GM04503 (cell line): ENCODE measurements at places on chromosomes 5 and 9.

DNA sequence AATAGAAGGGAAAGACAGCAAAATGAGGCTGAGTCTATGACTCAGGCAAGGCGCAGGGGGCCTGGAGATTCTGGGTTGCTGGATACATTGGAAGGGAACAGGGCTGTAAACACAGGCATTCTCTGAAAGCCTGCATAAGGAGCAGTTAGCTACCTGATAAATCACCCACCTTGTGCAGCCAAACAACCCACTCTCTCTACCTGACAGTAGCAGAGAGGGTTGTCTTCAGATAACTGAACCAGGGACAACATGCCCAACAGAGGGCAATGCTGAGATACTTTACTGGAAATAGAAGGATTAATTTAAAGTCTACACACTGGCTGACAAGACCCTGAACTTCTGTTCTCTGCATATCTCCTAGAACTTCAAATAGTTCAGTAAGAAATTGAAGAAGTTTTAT lies 161.6 kb downstream of the KCTD16 start:
- DNase-seq, result no peak

DNA sequence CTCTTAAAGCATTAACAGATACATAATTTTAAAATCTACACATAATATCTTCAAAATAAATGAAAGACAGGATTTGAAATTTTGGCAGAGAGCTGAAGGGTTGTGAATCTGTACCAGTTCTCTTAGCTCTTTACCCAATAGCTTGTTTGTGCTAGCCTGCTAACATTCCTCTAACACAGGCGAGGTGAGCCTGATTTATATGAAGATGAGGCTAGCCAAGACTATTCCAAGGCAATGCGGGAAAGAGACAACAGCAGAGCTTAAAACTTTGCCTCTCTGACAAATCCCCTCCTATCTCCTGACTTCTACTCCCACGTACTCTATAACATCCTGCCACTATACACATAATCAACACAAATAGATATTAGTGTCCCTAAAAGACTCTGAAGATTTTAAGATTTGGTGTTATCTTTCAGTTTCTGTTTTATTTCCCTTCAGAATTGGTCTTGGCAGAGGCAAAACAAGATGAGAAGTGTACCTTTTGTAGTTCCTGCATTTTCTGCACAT lies 745.6 kb upstream of the ZNF608 start:
- DNase-seq, result no peak

DNA sequence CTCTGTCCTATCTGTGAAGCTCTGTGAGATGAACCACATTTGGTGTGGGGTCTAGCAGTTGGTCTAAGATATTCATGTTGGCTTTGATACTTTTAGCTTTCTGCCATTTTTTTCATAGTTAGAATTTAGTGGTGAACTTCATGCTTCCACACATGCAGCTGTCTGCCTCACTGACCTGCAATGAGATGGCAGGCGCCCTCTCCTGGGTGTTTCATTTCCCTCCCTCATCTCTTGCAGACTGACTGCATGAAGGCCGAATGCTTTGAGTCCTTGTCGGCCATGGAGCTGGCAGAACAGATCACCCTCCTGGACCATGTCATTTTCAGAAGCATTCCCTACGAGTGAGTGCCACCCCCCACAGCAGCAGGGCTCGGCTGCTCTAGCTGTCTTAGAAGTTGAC lies 26.1 kb upstream of the CKMT2 start:
- no peak for DNase-seq

GRCh38 chr9:128718047-128718446 lies 5.9 kb downstream of the ZDHHC12 start:
- DNase-seq, result no peak

GRCh38 chr9:38066914-38067858 lies 1.8 kb downstream of the SHB start:
- DNase-seq, result no peak

GRCh38 chr5:173123416-173123815 lies 20.9 kb upstream of the BNIP1 start:
- DNase-seq, result peak; percentile 18

GRCh38 chr9:17330097-17330496 lies 195.3 kb downstream of the CNTLN start:
- DNase-seq, result no peak

DNA sequence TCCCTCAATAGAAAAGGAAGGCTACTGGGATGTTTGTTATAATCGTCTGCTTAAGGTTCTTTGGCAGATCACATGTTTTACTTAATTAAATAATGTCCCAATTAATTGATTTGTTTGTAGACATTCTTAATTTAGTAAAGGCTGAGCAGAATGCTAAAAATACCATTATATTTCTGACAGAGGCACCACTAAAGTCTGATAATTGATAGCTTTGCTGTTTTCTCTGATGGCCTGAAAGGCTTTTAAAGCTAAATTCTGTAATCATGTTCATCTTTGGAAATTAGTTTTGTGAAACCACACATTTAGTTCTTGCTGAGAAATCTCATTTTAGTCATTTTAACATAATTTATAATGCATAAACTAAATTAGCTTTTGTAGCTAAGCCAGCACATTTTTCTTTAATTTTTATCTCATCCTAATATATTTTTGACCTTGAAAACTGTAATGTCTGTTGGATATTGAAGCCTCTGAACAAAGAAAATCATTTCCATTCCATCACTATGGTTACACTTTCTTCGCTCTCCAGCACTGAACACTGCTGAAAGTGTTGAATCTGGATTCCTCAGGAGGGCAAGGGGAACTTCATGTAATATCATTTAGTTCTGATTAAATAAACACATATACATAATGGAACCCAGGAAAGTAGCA lies 329.4 kb downstream of the ELAVL2 start:
- DNase-seq, result no peak

GRCh38 chr5:146533260-146533857 lies 17.4 kb upstream of the GPR151 start:
- DNase-seq, result peak; percentile 5

- DNase-seq, result no peak
These were observed 161.2 kb downstream of the FGF18 start for GRCh38 chr5:171580502-171581265.

- no peak for DNase-seq
These were observed 5.2 kb downstream of the EPB41L4B start for GRCh38 chr9:109315480-109316206.

GRCh38 chr5:73298772-73299630 lies 126.0 kb downstream of the TMEM174 start:
- DNase-seq, result no peak

DNA sequence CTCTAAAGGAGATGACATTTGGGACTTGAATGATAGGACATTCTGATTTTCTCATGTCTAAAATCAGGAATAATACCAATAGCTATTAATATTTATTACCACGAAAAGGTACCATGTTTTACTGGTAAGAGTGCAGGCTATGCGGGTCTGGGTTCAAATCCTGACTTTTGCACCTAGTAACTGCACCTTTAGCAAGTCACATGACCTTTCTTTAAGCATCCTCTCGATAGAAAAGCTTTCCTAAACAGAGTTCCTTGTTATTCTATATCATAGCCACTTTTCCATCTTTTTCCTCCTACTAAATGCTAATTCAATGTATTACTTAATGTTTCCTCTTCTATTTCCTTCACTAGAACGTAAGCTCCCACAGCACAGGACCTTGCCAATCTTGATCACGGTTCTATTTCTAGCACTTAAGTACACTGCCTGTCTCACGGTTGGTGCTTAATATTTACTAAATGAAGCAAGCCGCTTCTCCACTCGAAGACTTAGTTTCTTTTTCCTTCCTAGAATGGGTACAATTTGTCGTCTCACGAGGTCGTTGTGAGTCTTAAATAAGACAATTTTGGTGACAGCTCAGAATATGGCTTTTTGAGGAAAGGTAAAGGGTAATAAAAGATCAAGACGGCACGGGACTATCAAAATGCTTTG lies 816 bp downstream of the RBM18 start:
- no peak for DNase-seq

DNA sequence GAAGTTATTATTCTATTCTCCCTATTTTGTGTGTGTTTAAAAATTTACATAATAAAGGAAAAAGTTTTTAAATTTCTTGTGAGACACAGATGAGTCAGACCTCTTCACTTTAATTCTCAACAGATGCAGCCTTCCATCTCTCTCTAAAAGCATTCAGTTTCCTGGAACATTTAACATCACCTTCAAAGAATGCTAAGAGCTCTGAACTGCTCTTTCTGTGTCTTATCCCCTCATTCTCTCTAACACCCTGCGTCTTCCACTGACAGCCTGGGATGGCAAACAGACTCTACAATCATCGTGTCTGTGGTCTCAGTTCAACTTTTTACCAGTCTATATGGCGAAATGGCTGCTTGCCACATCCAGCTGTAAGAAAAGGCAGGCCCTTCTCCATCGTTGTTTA lies 173.0 kb downstream of the HINT1 start:
- peak; percentile 76 for DNase-seq

DNA sequence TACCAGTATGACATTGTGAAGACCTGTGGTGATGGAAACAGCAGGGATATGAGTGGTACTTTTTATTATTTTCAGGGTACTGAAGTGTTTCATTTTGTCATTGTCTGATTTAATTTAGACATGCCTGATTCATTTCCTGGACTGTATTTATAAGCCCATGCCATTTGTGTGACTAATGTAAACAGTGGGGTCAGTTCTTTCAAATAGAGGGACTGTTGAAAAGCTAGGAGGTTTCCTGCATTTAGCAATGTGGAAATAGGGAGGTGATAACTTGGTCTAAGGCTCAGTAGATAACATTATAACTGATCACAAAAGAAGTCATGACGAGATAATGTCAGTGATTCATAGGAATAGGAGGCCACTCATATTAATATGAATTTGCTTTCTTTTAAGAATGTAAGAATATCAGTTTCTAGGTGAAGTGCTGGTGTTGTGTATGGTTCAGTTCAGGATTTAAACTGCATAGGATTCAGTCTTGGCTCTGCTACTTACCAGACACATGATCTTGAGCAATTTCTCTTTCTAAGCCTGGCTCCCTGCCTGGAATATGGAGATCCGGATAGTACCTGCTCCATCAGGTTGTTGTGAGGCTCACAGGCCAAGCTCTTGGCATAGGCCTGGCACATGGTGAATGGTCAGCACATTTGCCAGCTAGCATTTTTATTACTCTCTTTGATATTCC lies 7.5 kb downstream of the RASGRF2 start:
- DNase-seq, result peak; percentile 38

- DNase-seq, result no peak
These were observed 215.1 kb downstream of the C9orf50 start for GRCh38 chr9:129405827-129406213.

DNA sequence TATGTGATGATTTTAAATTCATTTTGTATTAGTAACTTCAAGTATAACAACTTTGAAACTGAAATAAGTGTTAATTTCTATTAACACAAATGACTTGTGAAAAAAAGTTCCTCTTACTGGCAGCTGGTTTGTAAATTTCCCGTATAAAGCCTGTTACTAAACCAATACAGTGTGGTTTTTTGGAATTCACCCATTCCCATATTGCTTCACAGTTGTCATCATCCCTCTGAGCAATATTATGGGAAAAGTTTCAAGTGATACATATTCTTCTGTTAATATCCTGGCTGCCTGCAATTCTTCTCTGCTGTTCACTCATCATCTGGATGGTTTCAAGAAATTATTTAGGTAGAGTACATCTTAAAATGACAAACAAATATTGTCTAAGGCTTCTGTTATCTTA lies 1185.1 kb upstream of the C9orf72 start:
- no peak for DNase-seq

- DNase-seq, result no peak
These were observed 91.7 kb upstream of the FAM169A start for GRCh38 chr5:74957906-74958305.

- no peak for DNase-seq
These were observed 52.3 kb downstream of the TLE4 start for GRCh38 chr9:79623799-79624721.

DNA sequence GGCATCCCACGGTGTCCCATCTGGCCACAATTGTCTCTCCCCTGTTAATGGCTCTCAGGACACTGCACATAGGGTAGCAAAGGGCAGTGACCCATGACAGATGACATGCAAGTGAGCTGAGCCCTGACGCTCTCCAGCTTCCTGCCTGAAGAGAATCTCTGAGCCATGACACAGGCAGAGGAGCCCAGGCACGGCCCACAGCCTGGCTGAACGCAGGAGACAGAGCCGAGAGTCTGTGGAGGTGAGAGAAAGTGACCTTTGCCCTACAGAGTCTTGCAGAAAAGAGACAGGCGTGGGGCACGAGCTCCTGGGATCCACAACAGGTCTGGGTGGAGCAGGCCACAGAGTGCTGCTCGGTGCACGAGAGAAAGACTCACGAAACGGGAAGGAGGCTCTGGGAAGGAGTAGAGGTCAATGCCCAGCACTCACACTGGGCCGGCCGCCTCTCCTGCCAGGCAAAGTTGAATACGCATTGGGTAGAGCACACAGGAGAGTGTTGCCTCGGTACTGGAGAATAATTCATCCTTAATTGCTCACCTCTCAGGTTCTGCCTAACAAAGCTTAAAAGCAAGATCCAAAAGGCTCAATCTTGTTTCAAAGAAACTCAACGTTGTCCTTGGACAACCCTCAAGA lies 90.3 kb downstream of the MRPL36 start:
- DNase-seq, result no peak

DNA sequence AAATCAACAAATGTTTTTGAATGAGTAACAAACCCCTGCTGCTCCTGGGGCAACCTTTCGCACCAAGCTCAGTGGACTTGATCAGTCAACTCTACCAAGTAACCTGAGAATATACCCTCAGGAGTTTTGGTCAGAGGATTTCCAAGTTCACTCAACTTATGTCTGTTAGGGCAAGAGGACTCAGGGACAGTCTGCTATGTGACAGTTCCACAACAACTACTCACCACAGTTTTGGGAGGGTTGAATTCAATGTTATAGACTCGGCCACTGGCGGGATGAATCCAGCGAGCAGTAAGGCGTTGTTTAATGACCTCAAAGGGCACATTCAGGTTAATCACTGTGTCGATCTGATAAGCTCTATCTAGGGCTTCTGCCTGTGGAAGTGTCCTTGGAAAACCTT lies 22.1 kb downstream of the AK3 start:
- no peak for DNase-seq

- no peak for DNase-seq
These were observed 34.4 kb upstream of the EGFL7 start for GRCh38 chr9:136628268-136628667.

DNA sequence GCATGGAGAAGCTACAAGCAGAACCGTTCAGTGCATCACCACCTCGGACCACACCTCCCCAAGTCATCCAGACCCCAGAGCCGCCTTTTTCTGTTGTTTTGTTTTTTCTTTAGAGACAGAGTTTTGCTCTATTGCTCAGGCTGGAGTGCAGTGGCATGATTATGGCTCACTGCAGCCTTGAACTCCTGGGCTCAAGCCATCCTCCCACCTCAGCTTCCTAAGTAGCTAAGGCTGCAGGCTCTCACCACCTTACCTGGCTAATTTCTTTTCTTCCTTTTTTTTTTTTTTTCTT lies 13.5 kb upstream of the SFXN1 start:
- no peak for DNase-seq

GRCh38 chr9:133332381-133332730 lies 3.6 kb downstream of the SURF6 start:
- no peak for DNase-seq
